ENCODE measurements at places on chromosomes 2 and 18.

- DNase-seq: peak; percentile 87
Measured at GRCh38 chr18:33745151-33745795, 167.3 kb downstream of the ASXL3 start.

DNA sequence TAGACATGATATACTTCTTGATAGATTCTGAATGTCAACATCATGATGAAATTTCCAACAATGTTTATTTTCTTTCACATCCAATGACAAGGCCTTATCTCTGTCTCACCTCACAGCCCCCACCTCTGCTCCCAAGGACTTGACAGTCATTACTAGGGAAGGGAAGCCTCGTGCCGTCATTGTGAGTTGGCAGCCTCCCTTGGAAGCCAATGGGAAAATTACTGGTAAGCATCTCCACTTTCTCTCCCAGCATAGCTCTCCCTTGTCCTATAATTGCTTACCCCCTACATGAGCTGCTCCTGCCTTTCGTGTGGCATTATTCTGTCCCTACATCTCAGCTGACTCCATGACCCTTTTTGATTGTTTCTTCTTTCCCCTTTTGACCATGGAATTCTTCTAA is 821.8 kb downstream of the MBD2 start:
- no peak for DNase-seq

DNA sequence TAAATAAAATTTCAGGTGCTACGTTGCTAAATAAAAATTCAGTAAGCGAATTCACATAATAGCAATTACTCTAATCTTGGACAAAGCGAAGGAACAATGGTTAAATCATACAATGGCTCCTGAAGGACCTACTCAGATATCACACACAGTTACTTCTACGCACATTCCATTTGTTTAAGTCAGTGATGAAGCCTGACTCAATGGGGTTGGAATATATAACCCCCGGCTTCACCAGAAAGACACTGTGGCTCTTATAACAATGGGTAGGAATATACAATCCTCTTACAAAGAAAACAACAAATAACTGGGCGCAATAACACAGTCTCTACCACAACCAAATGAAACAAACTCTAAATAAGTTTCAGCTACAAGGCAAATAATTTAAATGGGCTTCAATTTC is 349.5 kb downstream of the IRS1 start:
- no peak for DNase-seq

GRCh38 chr2:189165656-189166380 is 13.7 kb downstream of the COL5A2 start:
- no peak for DNase-seq

DNA sequence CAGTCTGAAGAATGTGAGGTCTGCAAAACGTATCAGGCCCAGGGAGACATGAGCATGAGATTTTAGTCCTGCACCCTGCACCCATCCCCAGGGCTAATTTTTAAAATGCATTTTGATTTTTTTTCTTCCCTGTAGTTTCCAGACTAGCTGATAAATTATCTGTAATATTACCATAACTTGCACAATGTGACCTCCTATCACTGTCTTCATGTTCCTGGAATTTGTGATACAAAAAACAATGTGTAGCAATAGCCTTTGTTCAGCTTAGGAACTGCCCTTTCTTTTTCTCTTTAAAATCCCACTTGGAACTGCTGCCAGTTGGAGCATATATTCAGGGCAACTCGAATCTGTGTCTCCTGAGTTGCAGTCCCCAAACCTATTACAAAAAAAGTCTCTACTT is 222.8 kb upstream of the HS6ST1 start:
- DNase-seq: no peak

GRCh38 chr2:105388971-105389381 is 9.9 kb downstream of the FHL2 start:
- DNase-seq: no peak

DNA sequence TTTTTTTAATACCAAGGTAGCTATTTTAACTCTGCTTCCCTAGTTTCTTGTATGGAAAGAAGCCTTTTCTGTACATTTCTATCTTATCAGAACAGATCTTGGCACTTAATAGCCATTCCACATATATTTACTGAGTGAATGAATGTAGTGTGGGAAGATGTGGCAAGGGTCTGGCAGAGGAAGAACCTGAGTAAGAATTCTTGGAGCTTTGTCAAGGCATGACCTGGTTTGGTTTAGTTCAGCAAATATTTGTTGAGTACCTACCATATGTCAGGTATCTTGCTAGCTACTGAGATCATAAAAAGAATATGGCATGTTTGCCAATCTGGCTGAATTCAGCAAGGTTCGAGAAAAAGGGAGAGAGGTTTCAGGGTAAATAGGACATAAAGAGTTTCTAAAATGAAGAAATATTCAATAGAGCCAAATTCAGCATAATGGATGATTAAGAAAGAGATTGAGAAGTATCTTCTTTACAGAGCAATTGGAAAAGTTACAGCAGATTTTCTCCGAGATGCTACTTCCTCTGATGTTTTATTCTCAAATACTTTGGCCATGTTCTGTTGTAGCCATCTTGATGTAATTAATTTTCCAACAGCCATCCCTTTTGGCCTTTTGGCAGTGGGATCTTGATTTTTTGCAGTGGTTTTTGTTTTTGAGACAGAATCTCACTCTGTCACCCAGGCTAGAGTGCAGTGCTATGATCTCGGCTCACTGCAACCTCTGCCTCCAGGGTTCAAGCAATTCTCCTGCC is 21.7 kb upstream of the MEP1B start:
- no peak for DNase-seq

- no peak for DNase-seq
Measured at GRCh38 chr2:203662487-203662886, 44.0 kb upstream of the CD28 start.

DNA sequence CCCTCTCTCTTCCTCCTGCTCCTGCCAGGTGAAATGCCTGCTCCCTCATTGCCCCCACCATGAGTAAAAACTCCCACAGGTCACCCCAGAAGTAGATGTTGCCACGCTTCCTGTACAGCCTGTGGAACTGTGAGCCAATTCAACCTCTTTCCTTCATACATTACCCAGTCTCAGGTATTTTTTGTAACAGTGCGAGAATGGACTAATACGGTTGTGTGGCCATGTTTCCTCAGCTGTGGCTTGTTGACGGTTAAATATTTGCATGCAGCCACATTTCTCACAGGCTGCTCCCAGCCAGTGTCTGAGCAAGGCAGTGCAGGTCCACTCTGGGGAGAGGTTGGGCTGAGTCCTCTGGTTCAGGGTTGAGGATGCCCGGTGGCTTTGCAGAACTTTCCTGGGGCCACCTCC is 27.8 kb upstream of the COPS8 start:
- DNase-seq: no peak
